ENCODE measurements at places on chromosomes 7 and 10. TPM values are rescaled to one million over a fixed set of nuclear protein-coding genes. Genes with fewer than 3 reads are reported as not detected.

LRRC61 gene
- total RNA-seq: not detected

GRCh38 chr10:129622736-129623135, 155.7 kb downstream of the MGMT start:
- DNase-seq: no peak

GRCh38 chr10:3077940-3078630, 10.7 kb downstream of the PFKP start:
- no peak for DNase-seq

CPA2 gene
- total RNA-seq: not detected

LHFPL3 gene
- total RNA-seq: not detected

GRCh38 chr7:134101716-134102115, 25.4 kb upstream of the LRGUK start:
- no peak for DNase-seq

- DNase-seq: no peak
Observed at GRCh38 chr10:11639849-11640764, 28.7 kb upstream of the USP6NL start.

- peak; percentile 58 for DNase-seq
Observed at GRCh38 chr7:70700941-70701425, 431.0 kb upstream of the GALNT17 start.

DNA sequence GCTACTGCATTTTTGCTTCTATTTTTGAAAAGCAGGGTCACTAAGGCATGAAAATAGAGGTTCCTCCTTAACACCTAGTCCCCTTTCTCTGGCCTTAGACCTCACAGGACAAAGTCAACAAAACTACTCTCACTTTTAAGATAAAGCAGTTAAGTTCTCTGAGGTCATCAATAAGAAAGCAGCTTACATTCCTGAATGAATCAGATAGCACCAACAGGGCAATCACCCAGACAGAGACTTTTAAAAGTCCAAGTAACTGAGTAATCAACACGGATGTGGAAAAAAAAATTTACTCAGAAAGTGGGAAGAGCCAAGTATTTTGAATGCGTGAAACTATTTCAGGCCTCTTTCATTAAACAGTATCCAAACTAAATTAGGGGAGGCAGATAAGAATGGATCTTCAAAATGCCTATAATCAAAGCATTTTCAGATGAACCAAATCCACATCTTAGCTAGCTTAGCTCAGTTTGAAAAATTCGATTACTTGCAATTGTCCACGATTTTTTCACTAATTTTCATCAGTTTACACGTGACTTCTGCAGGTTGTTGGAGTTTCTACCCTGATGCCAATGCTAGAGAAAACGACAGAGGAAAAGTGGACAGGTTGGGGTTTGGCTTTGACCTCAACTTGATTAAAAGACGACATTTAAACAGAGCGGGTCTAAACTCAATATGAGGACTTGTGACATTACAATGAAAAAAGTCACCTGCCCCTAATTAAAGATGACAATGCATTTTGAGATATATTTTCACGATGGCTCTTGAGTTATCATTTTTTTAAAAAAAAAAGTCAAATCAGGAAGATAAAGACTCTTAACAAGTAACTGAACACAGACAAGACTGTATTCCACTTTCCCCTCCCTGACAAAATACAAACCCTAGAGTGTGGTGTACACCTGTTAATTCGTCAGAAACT, 1.6 kb downstream of the BEND7 start:
- DNase-seq: no peak

DNA sequence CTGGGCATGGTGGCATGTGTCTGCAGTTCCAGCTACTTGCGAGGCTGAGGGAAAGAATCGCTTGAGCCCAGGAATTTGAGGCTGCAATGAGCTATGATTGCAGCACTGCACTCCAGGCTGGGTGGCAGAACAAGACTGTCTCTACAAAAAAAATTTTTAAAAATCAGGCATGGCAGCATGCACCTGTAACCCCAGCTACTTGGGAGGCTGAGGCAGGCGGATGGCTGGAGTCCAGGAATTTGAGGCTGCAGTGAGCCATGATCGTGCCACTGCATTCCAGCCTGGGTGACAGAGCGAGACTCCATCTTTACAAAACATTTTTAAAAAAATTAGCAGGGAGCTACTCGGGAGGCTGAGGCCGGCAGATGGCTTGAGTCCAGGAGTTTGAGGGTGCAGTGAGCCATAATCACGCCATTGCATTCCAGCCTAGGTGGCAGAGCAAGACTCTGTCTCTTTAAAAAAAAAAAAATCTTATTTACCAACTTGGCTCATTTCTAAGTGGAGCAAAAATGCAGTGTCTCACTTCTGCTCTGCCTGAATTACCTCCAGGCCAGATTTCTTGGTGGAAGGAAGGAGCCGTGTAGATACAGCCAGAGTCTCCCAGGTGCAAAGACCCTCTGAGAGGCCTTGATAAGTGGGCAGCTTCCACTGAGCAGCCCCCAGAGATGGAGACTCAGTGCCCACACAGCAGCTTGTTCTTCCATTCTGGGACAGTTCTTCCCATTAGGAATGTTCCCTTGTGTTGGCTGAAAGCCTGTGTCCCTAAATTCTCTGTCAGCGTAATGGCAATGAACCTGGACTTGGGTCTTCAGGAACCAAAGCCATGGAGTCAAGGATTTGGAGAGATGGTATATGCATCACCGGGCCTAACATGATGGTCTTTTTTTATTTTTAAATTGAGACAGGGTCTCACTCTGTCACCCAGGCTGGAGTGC, 30.0 kb downstream of the GTF2IRD1 start:
- DNase-seq: no peak

SLC26A5 gene
- not detected for total RNA-seq

- no peak for DNase-seq
Observed at GRCh38 chr7:40694026-40694809, 559.4 kb downstream of the SUGCT start.

DNA sequence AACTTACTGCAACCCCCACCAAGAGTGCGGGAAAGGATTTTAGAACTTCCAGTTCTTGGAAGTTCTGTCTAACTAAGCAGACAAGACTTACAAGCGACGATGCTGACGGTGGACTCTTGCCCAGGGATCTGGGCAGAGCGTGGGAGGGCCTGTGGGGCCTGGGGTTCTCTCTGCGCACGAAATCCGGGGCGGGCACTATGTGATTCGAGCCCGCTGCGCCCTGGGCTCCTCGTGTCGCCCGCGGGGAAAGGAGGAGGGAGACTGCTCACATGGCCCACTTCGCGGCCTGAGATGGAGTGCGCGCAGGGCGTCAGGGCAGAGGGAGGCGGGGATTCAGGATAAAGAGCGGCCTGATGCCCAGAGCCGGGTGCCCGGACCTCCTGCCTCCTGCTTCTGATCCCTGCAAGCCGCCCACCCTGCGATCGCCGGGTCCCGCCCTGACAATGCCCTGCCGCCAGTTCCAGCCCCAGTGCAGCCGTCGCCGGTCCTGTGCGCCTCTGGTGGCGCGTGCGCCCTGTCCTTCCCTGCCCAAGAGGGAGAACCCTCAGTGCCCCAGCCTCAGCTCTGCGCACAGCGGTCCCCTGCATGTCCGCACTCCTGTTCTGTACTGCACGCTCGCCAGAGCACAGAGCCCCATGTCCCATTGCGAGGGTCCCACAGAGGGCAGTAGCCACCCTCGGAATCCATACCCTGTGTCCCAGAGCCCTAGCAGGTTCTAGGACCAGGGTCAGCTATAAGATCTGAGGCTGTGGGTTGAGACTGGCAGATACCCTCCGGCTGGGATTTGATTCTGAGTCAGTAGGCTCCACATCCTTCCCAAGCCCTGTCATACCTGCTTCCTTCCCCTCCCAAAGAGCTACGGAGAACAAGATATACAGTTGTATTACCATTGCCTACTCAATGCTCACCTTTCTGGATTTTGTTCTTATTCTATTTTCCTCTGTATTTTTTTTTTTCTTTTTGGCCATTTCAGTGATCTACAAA, 99.4 kb upstream of the TMEM106B start:
- no peak for DNase-seq

C7orf57 gene
- total RNA-seq: 0.29 TPM

UNC5B gene
- not detected for total RNA-seq

- no peak for DNase-seq
Observed at GRCh38 chr7:41328544-41328943, 374.3 kb downstream of the INHBA start.

Data from OCI-LY7 (cell line).